HFFc6 (cell line): ENCODE measurements at places on chromosomes 12 and 14. TPM values are rescaled to one million over a fixed set of nuclear protein-coding genes. Genes with fewer than 3 reads are reported as not detected.

Gene ASB2
- total RNA-seq: not detected in 3 replicates

Gene RHEBL1
- total RNA-seq: 0.48 to 1.6 TPM (median 0.59 TPM) in 3 replicates

Gene CLEC9A
- not detected in 3 replicates for total RNA-seq

Gene C14orf180
- total RNA-seq: not detected in 2 replicates

DNA sequence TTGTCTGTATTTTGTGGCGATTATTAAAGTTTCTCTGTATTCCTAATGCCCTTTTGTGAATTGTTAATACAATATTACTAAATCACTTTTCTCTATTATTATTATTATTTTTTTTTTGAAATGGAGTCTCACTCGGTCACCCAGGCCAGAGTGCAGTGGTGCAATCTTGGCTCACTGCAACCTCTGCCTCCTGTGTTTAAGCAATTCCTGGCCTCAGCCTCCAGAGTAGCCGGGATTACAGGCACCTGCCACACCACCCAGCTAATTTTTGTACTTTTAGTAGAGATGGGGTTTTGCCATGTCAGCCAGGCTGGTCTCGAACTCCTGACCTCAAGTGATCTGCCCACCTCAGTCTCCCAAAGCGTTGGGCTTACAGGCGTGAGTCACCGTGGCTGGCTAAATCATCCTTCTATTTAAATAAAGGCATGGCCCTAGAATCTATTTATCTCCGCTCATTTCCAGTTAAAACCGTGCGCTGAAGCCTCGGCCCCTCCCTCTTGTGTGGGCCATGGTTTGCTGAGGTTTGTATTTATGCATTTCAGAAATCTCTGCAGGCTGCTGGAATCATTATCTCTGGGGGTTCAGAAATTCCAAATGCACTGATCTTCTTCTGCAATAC is 1136.4 kb upstream of the TMEM132C start:
- DNase-seq: no peak

- DNase-seq: no peak
Measured at GRCh38 chr14:89129570-89129969, 287.5 kb downstream of the FOXN3 start.

GRCh38 chr12:50218386-50218785 is 51.2 kb upstream of the CERS5 start:
- peak; percentile 67 for DNase-seq

GRCh38 chr14:101251812-101252442 is 309.4 kb upstream of the DIO3 start:
- no peak for DNase-seq

DNA sequence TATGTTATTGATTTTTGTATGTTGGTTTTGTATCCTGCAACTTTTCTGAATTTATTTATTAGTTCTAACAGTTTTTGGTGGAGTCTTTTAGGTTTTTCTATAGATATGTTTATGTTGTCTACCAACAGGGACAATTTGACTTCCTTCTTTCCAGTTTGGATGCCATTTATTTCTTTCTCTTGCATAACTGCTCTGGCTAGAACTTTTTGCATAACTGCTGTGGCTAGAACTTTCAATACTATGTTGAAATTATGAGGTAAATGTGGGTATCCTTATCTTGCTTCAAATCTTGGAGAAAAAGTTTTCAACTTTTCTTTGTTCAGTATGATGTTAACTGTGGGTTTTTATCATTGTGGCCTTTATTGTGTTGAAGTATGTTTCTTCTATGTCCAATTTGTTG is 39.9 kb upstream of the PLBD1 start:
- DNase-seq: no peak

GRCh38 chr12:90909069-90909770 is 45.8 kb downstream of the CCER1 start:
- DNase-seq: peak; percentile 43

DNA sequence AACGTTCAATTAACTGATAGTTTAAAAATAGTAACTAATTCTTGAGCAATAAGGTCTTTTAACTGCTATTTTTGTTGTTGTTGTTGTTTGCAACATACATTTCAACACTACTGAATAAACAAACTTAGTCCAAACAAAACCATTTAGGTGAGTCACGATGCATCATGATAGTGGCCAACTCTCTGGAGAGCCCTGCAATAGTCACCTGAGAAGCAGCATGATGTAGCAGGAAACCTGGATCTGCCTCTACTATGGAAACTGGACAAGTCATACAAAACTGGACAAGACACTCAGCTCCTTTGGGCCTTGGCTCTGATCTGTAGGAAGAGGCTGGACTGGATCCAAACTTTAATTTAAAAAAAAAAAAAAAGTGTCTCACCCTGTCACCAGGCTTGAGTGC is 117.3 kb downstream of the MED13L start:
- DNase-seq: peak; percentile 53

- no peak for DNase-seq
Measured at GRCh38 chr12:104339663-104340062, 36.1 kb downstream of the EID3 start.

DNA sequence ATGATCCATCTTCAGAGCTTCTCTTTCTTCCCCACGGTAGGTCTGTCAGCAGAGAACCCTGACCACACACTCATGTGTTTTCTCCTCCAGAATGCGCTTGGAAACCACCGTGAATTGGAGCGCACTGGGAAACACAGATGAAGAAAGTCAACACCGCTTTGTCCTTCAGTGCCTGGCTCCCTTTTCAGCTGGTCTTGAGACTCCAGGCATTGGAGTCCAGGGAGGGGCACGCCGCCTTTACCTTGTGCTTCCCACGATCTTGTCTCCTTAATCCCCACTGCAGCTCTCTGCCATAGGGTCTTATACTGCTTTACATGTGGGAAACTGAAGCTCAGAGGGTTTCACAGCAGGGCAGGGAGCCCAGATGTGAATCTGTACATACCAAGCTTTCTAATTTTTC is 1.1 kb downstream of the FAM90A1 start:
- no peak for DNase-seq

- DNase-seq: no peak
Measured at GRCh38 chr12:42749239-42749638, 159.7 kb upstream of the PRICKLE1 start.

GRCh38 chr12:67355428-67356379 is 86.5 kb downstream of the CAND1 start:
- peak; percentile 41 for DNase-seq

DNA sequence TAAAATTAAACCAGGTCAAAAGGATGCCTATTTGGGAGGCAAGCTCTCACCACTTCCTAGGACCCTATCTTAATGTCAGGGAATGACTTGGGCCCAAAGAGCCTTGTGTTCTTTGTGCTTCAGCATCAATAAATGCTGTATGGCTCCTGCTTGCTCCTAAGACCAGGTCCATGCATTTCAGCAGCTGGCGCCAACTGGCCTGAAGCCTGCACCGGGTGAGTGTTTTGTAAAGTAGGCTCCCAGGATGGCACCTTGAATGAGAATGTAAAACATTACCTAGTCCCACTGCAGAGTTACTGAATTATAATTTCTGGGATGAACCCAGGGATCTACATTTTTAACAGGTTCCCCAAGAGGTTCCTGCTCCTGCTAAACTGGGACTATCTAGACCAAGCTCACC is 16.1 kb upstream of the SLC38A4 start:
- DNase-seq: no peak
